ENCODE measurements at places on chromosomes 2 and 18.

- DNase-seq = no peak
These were observed 1.2 kb downstream of the WDR75 start for GRCh38 chr2:189442468-189442867.

DNA sequence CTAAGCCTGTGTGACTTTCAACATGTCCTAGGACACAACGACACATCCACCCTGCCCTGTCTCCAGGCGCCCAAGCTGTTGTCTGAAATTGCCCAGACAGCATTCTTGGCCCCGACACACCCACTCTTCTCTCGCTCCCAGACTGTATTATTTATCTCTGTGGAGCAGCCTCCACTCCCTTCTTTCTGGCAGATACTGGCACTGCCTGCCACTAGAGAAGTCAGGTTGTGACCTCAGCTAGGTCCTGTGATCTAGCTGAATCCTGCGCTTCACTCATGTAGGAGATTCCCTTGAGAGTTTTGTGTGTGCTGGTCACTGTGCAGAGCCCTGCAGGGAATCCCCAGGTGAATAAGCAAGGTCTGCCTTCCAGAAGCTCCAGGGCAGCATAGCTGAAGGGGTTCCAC is 77.1 kb upstream of the TNP1 start:
- DNase-seq = no peak

DNA sequence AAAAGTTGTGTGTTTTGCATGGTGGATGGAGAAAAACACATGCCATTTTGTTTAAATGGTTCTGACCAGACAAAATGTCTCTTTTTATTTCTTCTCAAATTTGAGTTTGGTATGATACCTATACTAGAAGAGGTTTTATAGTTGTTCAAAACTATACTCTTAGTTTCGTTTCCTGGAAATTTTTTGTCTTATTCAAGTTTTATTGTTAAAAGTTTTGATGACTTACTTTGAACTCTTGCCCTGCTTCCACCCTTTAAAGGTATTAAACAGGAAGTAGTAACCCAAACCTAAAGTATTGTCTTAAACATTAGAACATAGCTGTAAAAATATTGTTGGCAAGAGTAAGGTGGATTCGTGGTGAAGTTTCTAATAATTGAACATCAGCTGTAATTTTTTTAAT is 98.2 kb downstream of the BABAM2 start:
- no peak for DNase-seq

DNA sequence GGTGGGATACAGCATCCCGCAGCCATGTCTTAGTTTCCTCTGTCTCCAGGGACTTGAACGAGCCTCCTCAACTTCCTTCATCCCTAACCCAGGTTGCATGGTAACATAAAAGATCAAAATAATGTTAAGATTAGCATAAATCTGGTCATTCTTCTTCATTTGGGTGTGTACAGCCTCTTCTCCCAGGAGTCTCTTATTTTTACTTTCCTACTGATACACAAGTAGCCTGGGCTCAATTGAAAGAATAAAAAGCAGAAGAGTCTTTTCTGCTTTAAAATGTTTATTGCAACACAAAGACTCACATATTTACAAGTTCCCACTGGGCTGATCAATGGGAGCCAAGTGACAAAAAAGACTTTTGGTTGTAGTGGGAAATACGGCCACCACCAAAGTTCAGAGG is 137.9 kb upstream of the PID1 start:
- no peak for DNase-seq

GRCh38 chr2:227118353-227118752 is 45.7 kb downstream of the COL4A4 start:
- DNase-seq = no peak

DNA sequence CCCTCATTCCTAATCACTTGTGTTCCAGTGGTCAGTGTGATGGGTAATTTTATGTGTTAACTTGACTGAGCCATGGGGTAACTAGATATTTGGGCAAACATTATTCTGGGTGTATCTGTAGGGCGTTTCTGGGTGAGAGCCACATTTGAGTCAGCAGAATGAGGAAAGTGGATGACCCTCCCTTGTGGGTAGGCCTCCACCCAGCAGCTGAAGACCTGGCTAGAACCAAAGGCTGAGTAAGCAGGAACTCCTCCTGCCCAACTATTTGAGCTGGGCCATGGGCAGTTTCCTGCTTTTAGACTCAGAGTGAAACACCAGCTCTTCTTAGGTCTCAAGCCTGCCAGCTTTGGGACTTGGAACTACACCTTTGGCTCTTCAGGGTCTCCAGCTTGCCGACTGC is 141.8 kb downstream of the ACKR3 start:
- no peak for DNase-seq

DNA sequence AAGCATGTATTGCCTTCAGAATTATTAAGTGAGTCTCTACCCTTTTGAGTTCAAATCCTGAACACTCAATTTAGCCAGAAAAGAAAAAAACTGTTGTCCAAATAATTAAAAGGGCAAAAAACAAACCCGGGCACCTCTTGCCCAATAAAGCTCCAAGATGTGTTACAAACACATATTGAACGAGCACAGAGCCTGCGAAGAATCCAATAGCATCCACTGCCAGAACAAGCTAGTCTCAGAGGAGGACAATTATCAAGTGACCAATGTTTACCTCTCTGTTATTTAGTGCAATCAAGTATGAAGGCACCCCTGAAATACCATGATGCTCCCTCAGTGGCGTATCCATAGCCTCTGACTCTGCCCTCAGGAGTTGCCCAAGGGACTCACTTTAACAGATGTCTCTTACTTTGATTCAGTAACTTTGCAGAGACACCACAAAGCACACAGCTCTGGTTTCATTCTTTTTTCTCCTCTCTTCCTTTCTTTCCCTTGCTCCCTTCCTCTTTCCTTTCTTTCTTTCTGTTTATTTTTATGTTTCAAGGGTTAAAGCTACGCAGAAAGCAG is 93.5 kb upstream of the SPATS2L start:
- no peak for DNase-seq

DNA sequence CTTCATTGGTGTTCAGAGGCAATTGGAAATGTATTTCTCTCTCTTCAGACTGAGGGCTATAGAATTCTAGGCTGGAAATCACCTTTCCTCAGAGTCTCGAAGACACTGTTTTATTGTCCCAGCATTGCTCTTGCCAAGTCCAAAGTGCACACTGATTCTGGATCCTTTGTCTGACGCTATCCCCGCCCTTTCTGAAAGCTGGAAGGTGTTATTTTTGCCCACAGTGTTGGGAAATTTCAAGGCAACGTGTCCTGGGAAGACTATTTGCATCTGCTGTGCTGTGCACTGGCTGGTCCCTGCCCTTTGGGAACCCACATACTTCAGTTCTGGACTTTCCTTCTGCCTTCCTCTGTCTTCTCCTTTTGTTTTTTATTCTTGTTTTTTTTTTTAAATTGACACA is 190.8 kb downstream of the SH3BP4 start:
- no peak for DNase-seq

DNA sequence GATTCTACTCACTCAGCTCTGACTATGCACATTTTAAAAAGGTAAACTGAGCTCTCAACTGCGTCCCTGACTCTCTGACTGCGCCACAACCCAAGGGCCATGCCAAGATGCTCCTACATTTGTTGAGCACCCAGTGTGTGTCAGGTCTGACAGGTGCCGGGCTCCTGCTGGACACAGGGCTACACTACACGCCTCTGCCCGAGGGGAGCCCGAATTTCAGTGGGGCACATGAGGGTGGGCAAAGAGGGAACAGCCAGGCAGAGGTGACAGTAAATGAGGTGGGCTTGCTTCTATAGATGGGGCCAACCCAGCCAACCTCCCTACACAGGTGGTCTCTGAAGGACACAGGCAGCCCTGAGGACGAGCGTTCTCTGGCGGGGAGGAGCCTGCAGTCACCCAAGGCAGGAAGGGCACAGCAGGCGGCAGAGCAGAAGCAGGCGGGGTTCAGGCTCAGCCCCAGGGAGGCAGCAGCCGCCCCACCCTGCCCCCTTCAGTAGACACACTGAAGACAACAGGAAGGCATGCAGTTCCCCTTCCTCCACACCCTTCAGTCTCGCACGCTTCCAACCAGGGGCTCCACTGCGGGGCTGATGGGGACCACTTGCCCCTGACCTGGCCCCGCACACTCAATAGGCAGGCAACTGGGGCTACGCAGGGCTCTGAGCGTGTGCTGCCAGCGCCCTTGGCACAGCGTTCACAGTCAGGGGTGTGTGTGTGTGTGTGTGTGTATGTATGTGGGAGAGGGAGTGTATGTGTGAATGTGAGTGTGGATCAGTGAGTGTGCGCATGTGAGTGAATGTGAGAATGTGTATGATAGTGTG is 98.4 kb downstream of the UXS1 start:
- peak; percentile 54 for DNase-seq

DNA sequence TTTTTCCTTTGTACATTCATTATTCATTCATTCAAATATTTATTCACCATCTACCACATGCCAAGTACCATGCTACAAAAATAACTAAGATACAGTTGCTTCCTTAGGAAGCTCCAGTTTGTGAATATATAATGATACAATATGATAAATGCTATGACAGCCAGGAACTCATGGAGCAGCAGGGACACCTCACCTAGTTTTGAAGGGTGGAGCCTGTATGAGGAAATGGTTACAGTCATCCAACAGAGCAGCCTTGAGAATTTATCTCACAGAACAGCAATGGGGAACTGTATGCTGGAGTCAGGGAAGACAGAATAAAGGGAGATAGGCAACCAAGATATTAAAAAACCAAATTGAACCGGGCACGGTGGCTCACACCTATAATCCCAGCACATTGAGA is 124.0 kb downstream of the OSBPL1A start:
- DNase-seq = no peak

DNA sequence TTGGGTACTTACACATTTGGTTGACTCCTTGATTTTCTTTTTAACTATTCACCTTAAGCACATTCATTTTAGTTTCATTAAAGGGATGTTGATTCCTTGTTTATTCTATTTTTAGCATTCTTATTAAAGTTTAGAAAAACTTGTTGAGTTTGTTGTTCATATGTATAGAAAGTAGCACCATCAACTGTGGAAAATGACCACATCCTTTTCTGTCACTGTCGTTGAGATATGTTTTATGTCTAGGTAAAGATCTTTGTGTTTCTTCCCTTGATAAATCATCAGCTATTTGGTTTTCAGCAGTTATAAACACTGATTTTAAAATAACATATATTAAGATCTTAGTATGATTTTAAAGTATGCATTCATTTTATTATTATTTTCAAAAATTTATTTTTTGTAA is 25.1 kb downstream of the SLC39A10 start:
- DNase-seq = no peak

GRCh38 chr2:17652681-17653394 is 100.8 kb downstream of the SMC6 start:
- DNase-seq = no peak

- DNase-seq = no peak
These were observed 30.8 kb upstream of the POLE4 start for GRCh38 chr2:74927621-74928020.

- no peak for DNase-seq
These were observed 103.3 kb upstream of the GATA6 start for GRCh38 chr18:22066083-22066485.

GRCh38 chr2:239259603-239260298 is 141.1 kb downstream of the HDAC4 start:
- DNase-seq = no peak

GRCh38 chr2:233404222-233404621 is 49.9 kb downstream of the DGKD start:
- peak; percentile 47 for DNase-seq

DNA sequence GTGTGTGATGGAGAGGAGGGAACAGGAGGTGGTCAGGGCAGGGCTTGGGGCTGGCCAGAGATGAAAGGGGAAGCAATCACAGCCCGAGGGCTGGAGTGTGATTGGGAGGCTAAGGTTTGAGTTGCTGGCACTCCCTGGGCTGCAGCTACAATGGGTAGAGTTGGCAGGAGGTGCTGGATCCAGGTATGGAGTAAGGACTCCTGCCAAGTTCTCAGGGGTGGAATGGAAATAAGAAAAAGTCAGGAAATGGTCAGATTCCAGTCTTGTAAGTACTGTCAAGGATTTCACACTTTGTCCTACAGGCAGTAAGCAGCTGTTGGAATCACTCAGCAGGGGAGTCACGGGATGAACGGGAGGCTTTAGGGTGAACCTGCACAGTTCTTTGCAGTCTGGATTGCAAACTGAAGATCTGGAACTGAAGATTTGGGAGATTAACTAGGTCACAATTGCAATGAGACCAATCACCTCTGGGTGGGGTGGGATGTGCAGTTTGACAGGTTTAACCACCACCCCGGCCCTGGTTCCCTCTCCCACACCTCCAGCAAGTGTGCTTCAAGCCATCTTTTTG is 10.9 kb upstream of the INPP5D start:
- no peak for DNase-seq

GRCh38 chr2:147541314-147541713 is 303.5 kb upstream of the ACVR2A start:
- DNase-seq = no peak

GRCh38 chr2:43905871-43906270 is 67.1 kb downstream of the ABCG8 start:
- DNase-seq = no peak

DNA sequence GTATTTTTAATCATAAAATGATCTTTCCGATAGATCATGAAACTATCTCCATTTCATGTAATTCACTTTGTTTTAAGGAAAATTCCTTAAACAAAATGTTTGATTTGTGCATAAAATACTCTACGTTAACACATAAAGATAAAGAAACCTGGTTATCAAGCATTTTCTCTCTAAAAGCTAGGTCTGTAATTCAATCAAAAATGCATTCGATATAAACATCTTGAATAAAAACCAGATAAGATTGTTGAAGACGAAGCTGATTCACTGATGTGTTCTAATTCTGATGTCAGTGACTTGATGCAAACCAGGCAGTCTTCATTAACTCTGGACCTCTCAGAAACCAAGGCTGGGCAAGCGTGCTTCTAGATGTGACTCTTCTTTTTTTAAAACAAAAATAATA is 245.2 kb downstream of the CTNNA2 start:
- DNase-seq = no peak

GRCh38 chr2:39452396-39452795 is 15.3 kb upstream of the MAP4K3 start:
- no peak for DNase-seq

GRCh38 chr18:45482286-45482685 is 133.0 kb upstream of the SLC14A2 start:
- no peak for DNase-seq

DNA sequence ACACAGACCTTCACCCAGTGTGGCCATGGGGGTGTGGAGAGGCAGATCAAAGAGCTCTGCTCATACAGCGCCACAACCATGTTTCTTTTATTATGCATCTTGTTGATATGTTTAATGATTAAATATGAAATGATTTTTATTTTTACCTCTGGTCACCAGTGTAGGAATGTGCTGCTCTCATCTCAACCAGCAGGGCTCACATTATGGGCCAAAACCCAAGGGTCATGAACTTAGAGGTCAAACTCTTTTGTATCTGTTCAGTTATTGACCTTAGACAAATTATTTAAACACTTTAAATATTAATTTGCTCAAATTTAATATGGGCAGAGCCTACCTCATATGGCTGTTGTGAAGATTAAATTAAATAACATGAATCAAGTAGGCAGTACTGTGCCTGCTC is 386.2 kb downstream of the ALK start:
- no peak for DNase-seq

DNA sequence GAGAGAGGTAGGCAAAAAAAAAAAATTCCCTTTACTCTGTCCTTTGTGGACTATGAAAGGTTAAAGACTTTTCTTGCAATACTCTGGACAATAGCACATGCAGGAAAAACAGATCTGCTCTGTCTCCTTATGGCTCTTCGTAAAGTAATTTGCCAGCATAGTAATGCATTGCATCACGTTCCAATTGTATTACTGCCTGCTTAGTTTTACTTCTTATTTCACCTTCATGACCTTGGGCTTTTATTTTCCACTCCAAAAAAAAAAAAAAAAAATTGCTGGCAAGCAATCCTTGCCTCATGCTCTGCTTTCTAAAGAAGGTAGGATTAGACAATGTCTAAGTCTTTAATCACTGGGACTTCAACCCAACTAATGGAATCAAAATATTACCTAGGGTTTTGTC is 1802.7 kb downstream of the SUCLG1 start:
- no peak for DNase-seq
